GM23338 (cell line): ENCODE measurements at places on chromosomes 6 and 20.

- DNase-seq, result no peak
- H3K4me1 ChIP-seq, result no peaks in the 10 kb centered on the region; the same call in 1 of the 2 replicates
- no peaks in the 10 kb centered on the region for H3K27me3 ChIP-seq
These were observed 22.9 kb upstream of the DDR1 start for GRCh38 chr6:30861257-30862048.

DNA sequence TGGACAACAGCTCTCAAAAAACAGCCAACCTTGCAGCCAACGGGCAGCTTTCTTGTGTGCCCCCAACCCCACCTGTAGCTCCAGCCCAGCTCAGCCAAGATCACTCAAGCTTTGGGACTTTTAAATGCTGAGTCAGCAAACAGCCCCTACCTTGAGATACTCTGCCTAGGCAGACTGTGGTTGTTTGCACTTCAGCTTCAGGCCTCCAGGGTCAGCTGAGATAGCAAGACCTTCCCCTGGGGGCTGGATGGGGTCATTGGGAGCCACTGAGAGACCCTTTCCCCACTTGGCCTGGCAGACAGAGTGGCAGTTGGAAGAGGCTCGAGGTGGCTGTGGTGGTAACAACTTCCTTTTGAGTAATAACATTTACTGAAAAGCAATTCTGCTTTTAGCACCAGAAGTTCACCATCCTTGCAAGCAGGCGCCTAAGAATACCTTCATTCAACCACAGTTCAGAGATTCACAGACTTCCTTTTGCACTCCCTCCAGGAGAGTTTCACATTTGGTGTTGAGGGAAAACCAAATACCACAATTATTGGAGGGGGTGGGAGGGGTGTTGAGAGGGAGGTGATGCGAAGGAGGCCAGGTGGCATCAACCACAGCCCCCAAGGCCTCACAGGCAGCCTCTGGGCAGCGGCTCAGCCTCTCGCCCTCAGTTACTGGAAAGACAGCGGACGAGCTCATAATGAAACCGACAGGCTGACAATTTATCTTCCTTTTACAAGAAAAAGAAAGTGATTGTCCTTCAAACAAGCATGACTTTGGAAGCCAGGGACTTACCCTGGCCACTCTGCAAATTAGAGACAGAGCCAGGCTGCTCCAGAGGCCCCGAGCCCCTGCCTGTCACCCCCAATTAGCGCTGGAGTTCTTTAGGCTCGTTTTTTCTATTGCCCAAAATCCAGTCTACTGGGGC, 148.1 kb downstream of the CEBPB start:
- H3K4me1 ChIP-seq, result no peaks in the 10 kb centered on the region; the same call in 1 of the 2 replicates
- no peaks in the 10 kb centered on the region for H3K36me3 ChIP-seq
- no peak overlapping the region for H3K27ac ChIP-seq
- peak; percentile 73 for DNase-seq

DNA sequence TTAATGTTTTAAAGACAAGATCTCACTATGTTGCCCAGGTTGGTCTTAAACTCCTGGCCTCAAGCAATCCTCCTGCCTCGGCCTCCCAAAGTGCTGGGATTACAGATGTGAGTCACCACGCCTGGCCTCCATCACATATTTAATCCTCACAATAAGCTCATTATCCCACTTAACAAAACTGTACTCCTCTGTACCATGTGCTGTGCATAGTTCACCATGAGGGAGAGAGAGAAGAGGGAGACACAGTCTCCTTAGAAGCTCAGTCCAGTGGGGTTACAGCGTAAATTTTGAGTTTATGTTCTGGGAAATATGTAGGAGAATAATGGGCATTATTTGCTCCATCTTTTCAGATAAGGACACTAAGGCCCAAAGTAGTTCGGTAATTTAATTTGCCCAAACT, 7.9 kb upstream of the CPNE5 start:
- no peak overlapping the region for H3K27ac ChIP-seq
- H3K4me1 ChIP-seq, result peaks cover 18% of the 10 kb centered on the region
- H3K4me3 ChIP-seq, result no peak overlapping the region
- no peaks in the 10 kb centered on the region; the same call in 1 of the 2 replicates for H3K36me3 ChIP-seq

- H3K27me3 ChIP-seq, result no peaks in the 10 kb centered on the region
- no peak overlapping the region for H3K27ac ChIP-seq
- H3K4me3 ChIP-seq, result no peak overlapping the region
- DNase-seq, result no peak
- H3K36me3 ChIP-seq, result no peaks in the 10 kb centered on the region
- no peaks in the 10 kb centered on the region for H3K4me1 ChIP-seq
These were observed 37.9 kb downstream of the SYNDIG1 start for GRCh38 chr20:24507182-24507853.

DNA sequence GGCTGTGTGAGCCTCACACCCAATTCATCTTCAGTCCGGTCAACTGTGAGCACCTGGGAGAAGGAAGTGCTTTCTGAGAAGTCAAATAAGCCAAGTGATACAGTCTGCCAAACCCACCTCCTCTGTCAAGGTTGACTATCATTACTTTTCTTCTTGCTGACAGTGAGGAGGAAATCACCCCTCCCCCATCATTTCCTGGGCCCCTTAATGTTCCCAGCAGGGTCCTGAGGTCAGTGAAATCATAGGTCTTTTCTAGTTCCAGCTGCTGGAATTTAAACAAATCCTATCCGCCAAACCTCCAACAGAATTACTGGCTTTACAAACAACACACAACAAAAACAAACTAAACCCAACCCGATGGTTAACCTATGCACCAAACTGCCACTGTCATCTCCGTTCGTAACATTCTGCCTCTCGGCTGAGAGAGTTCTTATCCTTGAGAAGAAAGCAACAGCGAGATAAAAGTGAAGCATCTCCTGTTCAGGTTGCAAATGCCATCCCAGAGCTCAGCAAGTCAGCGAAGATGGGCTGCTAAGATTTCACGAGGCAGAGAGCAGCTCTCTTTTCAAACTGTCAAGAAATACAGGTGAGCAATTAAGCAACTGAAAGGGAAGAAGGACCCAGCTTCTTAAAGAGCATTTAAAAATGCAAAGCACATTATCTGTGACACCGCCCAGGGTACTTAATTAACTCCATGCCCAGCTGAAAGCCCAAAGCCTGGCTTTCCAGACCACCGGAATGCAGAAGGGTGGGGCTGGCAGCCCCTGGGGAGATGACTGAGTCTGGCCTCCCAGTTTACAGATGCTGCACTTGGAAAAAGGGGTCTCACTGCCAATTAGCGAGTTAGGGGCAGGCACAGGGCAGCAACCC, 24.7 kb downstream of the GFOD1 start:
- H3K27ac ChIP-seq, result peak overlapping the region; percentile 75
- H3K27me3 ChIP-seq, result no peaks in the 10 kb centered on the region
- no peaks in the 10 kb centered on the region for H3K36me3 ChIP-seq
- peak overlapping the region; percentile 25 for H3K4me3 ChIP-seq
- H3K4me1 ChIP-seq, result peaks cover 53% of the 10 kb centered on the region

GRCh38 chr6:47307362-47308197, 2.1 kb downstream of the TNFRSF21 start:
- no peaks in the 10 kb centered on the region for H3K27me3 ChIP-seq
- no peak for DNase-seq
- H3K4me1 ChIP-seq, result peaks cover 35% of the 10 kb centered on the region
- H3K27ac ChIP-seq, result no peak overlapping the region
- peaks cover 2% of the 10 kb centered on the region; the same call in 1 of the 2 replicates for H3K36me3 ChIP-seq

DNA sequence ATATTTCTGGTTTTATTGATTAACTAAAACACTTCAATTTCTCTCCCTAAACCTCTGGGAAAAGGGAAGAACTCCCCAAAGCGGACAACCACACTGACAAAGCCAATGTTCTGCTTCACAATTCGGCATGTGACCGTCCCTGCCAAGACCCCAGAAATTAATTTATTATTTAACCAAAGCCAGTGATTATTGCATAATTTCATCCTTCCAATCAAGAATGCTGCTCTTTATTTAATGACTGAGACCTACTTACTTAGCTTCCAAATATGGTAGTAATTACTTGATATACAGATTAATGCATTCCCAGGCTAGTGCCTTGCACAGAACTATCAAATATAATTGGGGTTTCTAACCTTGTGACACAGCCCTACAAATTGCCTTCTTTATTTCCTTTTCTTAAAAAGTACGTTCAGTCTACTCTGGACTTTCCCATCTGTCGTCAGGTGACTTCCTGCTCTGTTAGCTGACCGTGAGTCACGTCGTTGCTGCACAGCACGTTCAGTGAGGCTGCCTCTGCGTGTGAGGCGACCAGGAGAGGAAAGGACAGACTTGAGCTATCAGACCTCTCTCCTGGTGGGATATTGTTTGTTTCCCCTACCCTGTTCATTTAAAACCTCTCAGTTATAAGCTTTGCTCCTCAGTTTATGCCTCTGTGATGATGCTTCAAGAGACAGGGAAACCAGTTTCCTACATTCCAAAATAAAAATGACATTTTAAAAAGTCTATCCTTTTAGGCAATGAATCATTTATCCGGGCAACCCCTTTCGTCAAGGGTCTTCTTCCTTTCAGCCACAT, 55.7 kb upstream of the TNFAIP3 start:
- no peaks in the 10 kb centered on the region for H3K36me3 ChIP-seq
- DNase-seq, result peak; percentile 4
- no peak overlapping the region for H3K4me3 ChIP-seq
- H3K27ac ChIP-seq, result no peak overlapping the region
- H3K27me3 ChIP-seq, result no peaks in the 10 kb centered on the region
- H3K4me1 ChIP-seq, result no peaks in the 10 kb centered on the region

GRCh38 chr6:27531772-27532459, 59.0 kb upstream of the ZNF184 start:
- H3K4me3 ChIP-seq, result no peak overlapping the region
- no peaks in the 10 kb centered on the region for H3K27me3 ChIP-seq
- H3K27ac ChIP-seq, result no peak overlapping the region
- no peaks in the 10 kb centered on the region for H3K36me3 ChIP-seq

DNA sequence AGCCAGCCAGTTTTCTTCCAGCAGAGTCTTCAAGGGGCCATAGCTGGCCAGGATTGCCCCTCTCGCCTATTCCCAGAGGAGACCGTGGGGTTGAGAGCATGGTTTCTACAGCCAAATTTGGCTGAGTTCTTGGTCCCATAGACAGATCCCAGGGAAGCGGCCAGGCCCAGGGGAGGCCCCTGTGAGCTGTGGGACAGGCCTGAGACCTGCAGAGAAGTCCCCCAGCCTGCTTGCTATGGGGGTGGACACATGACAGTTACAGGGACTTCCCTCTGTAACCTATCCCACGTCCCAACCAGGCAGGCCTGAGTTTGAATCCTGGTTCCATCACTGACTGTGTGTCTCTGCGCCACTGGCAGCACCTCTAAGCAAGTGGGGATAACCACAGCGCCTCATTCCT, 2.6 kb downstream of the TCF15 start:
- H3K4me1 ChIP-seq, result peaks cover 15% of the 10 kb centered on the region
- H3K36me3 ChIP-seq, result no peaks in the 10 kb centered on the region
- H3K4me3 ChIP-seq, result no peak overlapping the region
- H3K27me3 ChIP-seq, result peaks cover 33% of the 10 kb centered on the region
- no peak overlapping the region for H3K27ac ChIP-seq
- no peak for DNase-seq

GRCh38 chr6:24231438-24231977, 105.5 kb downstream of the NRSN1 start:
- peaks cover 15% of the 10 kb centered on the region for H3K4me1 ChIP-seq
- no peak overlapping the region for H3K27ac ChIP-seq
- no peaks in the 10 kb centered on the region for H3K36me3 ChIP-seq
- H3K4me3 ChIP-seq, result no peak overlapping the region
